ENCODE measurements at places on chromosomes 2 and 18.

DNA sequence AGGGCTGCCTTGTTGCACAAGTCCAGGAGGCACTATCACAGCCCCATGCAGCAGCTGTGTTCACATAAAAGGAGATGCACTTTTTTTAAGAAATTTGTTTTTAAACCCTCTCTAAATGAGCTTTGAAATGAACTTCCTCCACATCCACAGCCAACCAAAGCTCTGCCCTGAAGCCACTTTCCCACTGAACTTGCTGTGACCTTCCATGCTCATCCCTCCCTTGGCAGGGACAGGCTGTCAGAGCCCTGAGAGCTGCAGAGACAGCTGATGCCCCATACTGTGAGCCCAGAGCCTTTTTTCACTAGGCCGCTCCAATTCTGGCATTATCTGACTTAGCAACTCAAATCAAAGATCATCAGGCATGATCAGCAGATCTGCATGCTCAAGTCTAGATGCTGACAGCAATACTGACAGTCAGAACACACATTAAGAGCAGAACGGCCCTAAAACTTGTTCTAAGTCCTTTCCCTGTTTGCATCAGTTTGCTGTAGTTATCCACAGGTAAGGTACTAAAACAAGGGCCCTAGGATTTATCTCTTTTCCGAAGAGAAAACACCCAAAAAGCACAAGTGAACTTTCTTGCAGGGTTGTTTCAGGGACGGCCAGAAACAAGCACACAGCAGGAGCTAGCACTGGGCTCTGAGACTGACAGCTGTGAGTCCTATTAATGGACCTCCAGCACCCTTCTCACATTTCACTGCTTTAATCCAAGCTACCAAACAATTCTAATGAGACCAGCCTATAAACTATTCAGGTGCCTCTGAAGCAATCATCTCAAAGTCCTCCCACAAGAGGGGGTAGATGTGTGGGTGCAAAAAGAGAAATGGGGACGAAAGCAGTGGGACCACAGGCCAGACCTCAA, 34.9 kb downstream of the RNU4ATAC start:
- no peak for DNase-seq

- no peak for DNase-seq
Measured at GRCh38 chr2:115285416-115285815, 843.0 kb downstream of the DPP10 start.

DNA sequence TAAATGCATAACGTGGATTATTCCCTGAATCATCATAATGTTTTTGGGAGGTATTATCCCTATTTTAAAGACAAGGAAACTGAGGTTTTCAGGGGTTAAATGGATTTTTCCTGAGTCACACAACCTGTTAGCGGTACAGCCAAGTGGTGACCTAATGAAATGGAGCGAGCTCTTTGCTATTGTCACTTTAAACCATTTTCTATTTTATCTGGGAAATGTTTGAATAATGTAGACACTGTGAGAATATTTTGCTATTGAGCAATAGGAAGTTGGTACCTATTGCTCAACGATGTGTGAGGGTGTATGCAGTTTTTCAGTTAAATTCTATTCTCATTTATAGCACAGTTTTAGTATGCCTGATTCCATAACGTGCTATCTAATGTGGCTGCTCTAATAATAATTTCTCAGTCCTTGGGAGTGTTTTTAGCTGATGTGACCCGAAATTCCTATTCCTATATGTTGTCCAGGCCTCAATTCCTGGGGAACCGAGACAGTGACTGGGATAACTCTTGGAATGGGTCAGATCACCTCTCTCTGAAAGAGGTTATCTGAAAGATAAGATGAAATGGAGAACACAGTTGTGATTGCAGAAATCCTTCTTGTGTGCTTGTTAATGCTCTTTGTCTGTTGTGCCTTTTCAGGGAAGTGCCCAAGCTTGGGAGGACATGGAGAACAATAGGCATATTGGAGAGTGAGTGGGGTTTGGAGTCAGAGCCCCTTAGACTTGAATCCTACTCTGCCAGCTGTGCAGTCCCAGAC, 38.4 kb downstream of the ABCB11 start:
- DNase-seq = no peak

- no peak for DNase-seq
Measured at GRCh38 chr2:64052463-64053241, 33.4 kb upstream of the VPS54 start.

DNA sequence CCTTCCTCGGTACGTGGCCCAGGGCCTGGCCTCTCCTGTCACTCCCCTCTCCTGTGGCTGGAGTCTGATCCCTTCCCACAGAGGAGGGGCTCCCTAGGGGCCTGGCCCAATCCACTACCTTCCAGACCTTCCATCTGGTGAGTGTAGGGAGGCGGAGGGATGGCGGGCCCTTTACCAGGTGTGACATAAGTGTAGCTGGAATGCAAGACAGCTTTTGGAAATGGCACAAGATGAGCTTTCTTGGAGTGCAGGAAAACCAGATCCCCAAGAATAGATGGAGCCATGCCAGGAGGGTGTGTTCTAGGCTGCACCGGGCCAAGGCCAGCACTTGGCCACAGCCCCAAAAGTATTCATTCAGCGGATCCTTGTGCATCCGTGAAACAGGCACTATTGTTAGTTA, 30.1 kb downstream of the IGFBP5 start:
- DNase-seq = peak; percentile 45

DNA sequence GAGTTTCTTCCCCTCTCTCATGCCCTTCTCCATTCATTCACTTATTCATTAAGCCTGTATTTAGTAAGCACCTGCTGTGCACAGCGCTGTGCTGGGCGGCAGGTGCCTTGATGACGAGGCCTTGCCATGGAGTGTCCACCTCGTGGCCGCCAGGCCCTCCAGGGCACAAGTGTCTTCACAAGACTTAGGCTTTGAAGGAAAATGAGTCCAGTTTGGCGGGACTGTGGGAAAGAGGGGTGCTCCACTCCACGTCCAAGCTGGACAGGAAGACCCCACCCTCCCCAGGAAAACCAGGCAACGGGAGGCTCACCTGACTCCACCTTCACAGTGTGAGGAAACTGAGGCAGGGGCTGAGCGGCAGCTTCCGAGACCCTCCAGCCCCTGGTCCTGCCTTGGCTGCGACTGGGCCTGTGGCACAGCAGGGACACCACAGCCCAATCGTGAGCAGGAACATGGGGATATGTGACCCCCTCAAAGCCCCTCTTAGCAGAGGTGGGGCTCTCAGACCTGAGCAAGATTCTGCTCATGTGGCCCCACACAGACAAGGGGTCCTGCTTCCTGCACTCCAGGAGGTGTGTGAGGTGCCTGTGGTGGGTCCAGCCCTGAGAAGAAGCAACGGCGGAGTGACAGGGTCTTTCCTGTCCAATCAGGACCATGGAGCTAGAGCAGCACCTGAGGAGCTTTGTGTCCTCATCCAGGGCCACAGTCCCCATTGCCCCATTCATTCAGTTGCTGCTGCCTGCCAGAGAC, 110.3 kb upstream of the ODC1 start:
- DNase-seq = no peak

- no peak for DNase-seq
Measured at GRCh38 chr2:100817388-100817985, 2.5 kb upstream of the NPAS2 start.

DNA sequence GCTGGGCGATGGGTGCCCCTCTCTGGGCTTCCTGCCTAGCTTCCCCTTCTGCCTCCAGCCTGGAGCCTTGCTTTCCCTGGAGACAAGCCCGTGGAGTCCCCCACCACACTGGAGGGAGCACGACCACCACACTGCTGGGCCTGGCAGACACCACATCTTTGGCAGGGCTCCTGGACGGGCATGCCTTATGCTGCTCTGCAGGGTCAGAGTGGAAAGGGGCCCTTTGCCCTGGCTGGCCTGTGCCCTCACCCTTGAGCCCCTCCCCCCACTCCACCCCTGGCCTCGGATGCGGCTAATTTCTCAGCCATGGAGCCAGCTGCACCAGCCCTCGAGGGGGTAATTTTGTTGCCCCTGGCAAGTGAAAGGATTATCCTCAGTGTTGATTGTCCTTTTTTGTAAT, 194.5 kb downstream of the LOXHD1 start:
- no peak for DNase-seq

DNA sequence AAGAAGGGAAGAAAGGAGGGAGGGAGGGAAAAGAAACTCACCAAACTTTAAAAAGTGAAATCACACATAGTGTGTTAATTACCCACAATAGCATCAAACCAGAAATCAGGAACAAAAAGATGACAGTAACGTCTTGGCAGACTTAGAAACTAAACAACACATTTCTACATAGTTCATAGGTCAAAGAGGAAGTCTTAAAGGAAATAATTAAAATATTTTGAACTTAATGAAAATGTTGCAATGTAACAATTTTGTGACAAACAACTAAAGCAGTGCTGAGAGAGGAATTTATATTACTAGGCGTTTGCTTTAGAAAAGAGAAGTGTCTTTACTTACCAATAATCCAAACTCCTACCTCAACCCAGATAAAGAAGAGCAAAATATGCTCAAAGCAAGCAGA, 505.0 kb upstream of the ID2 start:
- DNase-seq = no peak

All from fibroblast of skin of abdomen (primary cell).